Stimulated activated CD4-positive, alpha-beta T cell treated with anti-CD3 and anti-CD28 coated beads, Interleukin-2, amount 100 ng/mL, for 48 hours (primary cell): ENCODE measurements at places on chromosomes 1 and 21.

- no peak for DNase-seq
Measured at GRCh38 chr1:161198194-161198896, 509 bp downstream of the ADAMTS4 start.

DNA sequence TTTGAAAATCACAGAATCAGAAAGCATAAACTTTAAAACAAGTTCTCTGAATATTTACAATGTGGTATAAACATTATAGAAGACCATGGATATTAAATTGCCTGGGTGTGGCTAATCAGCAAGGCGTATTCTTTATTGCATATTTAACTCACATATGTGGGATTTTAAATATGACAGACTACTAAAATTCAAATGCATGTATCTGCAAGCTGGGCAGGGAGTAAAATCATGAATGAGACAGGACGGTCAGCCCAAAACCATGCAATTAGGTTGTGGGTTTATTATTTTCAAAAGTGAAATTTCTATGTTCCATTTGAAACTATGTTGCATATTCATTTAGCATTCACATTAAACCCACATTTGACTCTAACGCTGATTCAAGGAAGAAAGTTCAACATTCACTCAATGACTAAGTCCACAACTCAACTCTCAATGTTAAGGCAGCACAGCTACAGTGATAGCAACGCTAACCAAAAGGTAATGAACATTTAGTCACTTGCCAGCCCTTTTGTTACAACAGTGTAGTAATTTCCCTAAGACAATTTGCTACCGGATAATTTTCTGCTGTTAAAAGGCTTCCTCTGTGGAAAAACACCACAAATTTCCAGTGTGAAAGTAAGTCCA is 6.3 kb upstream of the SYNJ1 start:
- DNase-seq: no peak

DNA sequence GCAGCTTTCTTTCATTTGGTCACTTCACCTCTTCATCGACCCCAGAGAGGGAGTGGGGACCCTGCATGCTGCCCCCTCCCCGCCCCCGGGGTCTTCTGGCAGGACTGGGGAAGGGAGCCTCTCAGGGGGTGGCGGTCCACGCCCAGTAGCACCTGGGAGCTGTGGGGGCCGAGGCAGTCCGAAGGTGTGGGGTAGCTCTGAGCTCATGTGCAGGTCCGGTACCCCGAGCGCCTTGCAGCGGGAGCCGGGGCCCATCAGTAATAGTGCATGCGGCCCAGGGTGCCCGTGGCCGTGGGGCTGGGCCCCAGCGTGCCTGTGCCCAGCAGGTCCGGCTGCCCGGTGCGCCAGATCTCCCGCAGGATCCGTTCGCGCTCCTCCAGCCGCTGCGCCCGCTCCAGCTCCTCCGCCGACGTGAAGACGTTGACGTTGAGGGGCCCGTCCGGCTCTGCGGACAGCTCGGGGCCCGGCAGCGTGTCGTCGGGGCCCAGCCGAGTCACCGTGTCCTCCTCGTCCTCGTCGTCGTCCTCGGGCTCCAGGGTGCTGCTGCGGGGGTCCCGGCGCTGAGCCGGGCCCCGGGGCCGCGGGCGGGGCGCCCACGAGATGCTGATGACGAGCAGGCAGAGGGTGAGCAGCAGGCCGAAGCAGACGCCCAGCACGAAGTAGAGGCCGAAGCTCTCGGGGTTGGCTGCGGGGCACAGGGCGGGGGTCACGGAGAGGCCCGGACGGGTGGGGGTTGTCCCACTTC is 1.2 kb downstream of the EVA1B start:
- DNase-seq: no peak

DNA sequence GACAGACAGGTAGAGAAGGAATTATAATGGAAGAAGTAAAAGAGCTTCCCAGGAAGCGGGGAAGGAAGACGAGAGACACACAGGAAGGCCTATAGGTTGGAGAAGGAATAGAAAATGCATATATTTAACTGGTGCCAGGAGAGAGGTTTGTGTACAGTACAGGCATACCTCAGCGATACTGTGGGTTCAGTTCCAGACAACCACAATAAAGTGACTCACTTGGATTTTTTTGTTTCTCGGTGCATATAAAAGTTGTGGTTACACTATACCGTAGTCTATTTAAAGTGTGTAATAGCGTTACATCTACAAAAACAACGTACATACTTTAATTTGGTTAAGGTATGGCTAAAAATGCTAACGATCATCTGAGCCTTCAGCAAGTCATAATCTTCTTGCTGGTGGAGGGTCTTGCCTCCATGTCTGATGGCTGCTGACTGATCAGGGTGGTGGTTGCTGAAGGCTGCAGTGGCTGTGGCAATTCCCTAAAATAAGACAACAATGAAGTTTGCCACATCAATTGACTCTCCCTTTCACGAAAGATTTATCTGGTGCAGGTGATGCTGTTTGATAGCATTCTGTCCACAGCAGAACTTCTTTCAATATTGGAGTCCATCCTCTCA is 16.0 kb downstream of the YARS1 start:
- no peak for DNase-seq

DNA sequence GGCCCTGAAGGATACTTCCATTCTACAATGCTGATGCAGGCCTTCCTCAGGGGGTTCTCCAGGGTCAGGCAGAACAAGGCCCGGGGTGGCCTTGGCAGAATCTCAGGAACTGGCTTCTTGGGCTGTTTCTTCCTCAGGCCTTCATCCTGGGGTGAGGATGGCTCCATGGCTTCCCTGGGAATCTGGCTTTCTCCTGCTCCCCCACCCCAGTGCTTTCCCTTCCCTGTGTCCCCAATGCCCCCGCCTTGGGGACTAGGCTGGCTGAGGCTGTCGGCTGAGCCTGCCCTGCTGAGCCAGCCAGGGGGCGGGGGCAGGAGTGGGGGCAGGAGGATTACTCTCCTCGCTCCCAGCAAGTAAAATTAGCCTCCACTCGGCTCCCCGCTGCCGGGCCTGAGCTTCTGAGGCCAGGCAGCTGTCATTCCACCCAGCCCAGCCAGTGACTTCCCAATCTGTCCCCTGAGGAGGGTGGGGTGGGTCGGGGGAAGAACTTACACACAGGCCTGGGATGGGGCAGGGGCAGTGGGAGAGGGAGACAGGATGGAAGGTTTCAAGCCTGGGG is at the start of gene CACNA1S:
CACNA1S (minus strand) TSS at position 254 of the 559 bp plus-strand sequence; CDS start at position 167, 87 bp downstream.
- no peak for DNase-seq
